NCI-H774 (cell line): ENCODE measurements at places on chromosomes 12 and 14.

GRCh38 chr12:107533218-107533617 lies 152.4 kb upstream of the PWP1 start:
- no peak for DNase-seq

DNA sequence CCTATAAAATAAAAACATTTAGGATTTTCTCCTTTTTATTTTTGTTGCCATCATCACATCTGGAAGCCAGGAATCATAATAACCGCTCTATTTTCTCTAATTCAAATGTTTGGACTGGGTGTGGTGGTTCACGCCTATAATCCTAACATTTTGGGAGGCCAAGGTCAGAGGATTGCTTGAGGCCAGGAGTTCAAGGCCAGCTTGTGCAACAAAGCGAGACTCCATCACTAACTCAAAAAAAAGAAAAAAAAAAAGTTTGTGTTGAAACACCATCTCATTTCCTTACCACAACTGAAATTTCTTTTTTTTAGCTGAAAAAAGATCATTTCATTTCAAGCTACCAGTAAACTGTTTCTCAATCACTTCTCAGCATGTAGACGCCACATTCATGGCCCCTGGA lies 8.8 kb upstream of the BAZ1A start:
- DNase-seq = no peak

DNA sequence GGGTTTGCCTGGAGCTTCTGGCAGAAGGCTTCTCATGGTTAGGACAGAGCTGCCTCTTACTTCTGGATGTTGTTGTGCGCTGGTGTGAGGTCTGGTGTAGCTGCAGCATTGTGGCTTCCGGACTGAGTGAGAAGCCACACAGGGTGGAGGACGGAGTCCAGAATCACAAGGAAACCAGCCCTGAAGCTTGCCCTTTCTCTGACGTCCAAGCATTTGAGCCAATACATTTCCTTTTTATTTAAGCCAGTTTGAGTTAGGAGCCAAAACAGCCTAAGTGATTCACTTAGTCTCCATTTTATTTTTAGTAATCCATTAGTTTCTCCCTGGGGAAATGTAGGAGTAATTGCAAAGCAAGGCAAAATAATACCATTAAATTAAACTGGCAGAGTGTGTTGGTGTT lies 402.4 kb upstream of the RGS6 start:
- no peak for DNase-seq

GRCh38 chr14:90374813-90375212 lies 22.0 kb upstream of the CALM1 start:
- no peak for DNase-seq

DNA sequence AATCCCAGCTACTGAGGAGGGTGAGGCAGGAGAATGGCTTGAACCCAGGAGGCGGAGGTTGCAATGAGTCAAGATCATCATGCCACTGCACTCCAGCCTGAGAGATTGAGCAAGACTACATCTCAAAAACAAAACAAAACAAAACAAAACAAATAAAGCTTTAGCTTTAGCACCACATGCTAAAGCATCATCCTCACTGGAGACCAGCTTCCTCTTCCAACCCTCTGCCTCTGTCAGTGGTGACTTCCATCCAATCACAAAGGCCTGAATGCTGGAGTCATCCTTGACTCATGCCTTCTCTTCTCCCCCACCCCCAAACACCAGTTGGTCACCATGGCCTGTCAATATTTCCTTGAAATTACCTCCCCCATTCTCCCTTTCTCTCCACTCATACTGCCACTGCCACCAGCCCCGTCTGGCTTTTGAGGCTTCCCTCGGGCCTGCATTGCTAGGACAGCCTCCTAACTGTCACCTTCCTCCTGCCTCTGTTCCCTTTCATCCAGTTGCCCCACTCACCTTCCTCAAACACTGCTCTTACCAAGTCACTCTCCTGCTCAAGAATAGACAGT lies 1.4 kb downstream of the ZNF385A start:
- DNase-seq = no peak
